KBM-7 (cell line): ENCODE measurements at places on chromosomes 1 and 21.

- peak; percentile 94 for DNase-seq
Measured at GRCh38 chr1:173206816-173207568, at the start of gene TNFSF4. TNFSF4 (minus strand) TSS chr1:173207331; CDS start chr1:173207176, 155 bp downstream.

DNA sequence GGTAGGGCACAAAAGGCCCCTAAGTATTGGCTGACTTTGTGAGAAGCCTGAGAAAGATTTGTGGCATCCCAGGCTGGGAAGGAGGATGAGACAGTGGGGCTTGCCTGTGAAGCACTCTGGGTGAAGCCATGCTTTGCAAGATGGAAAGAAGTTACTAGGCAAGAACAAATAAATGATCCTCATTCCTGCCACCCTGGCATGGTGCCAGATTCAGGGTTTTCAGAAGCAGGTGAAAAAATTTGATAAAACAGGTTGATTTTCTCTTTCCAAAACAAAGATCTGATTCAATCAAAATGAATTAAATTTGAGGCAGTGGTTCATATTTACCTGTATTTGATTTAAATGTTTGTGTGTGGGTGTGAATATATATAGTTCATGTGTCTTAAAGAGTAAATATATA lies 386.9 kb upstream of the PROX1 start:
- DNase-seq, result peak; percentile 0

- peak; percentile 70 for DNase-seq
Measured at GRCh38 chr1:108570128-108570527, 10.2 kb downstream of the EEIG2 start.

GRCh38 chr1:98032958-98033357 lies 112.1 kb upstream of the DPYD start:
- DNase-seq, result no peak
